ENCODE measurements at places on chromosomes 7 and 10.

GRCh38 chr7:33346055-33346454, 216.7 kb downstream of the BBS9 start:
- no peak for DNase-seq

DNA sequence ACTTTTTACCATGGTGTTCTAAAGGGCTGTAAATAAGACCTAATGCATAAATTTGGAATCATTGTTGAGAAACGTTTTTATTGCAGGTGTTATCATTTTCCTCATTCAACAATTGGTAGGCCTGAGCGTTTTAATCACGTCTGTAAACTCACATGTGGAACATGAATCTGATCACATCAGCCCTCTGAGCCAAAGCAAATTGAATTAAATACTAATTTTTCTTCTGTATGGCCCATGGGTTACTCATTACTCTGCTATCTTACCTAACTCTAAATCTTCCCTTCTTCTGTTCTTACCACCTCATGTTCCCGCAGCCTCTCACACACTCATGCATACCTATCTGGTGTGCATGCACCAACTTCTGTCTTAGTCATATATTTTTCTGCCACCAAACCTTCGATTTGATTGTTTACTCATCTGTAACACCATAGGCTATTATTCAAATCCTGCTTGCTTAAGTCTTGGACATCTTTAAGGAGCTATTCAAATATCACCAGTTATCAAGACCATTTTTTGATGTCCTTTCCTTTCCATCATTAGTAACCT, 82.3 kb downstream of the NXPH1 start:
- DNase-seq, result no peak

DNA sequence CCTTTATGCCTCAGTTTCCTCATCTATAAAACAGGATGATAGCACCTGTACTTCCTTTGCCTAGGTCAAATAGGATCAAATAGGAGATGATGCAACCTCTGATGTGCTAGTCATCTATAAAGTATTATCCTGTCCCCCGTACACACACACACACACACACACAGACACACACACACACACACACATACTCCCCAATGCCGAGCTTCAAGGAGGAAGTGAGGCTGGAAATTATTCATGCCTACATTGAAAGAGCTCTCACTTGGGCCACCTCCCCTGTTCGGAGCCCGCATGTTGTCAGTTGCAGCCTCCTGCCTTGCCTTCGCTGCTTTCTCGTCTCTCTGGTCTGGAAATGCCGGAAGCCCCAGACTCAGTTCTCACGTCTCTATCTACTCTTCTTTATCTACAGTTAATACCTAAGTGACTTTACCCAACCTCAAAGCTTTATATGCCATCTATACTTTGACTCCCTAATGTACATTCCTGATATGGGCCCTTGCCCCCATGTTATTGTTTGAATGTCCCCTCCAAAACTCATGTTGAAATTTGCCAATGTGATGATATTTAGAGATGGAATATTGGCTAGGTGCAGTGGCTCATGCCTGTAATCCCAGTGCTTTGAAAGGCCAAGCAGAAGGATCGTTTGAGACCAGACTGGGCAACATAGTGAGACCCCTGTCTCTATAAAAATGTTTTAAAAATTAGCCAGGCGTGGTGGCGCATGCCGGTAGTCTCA, 6.9 kb upstream of the UBE2H start:
- DNase-seq, result no peak

- no peak for DNase-seq
Measured at GRCh38 chr7:151410405-151411390, 860 bp upstream of the WDR86 start.

- DNase-seq, result peak; percentile 24
Measured at GRCh38 chr7:2037808-2038522, 194.8 kb downstream of the MAD1L1 start.

GRCh38 chr7:17236603-17237002, 61.8 kb upstream of the AHR start:
- no peak for DNase-seq

- DNase-seq, result no peak
Measured at GRCh38 chr10:8043569-8044306, 10.8 kb upstream of the GATA3 start.

DNA sequence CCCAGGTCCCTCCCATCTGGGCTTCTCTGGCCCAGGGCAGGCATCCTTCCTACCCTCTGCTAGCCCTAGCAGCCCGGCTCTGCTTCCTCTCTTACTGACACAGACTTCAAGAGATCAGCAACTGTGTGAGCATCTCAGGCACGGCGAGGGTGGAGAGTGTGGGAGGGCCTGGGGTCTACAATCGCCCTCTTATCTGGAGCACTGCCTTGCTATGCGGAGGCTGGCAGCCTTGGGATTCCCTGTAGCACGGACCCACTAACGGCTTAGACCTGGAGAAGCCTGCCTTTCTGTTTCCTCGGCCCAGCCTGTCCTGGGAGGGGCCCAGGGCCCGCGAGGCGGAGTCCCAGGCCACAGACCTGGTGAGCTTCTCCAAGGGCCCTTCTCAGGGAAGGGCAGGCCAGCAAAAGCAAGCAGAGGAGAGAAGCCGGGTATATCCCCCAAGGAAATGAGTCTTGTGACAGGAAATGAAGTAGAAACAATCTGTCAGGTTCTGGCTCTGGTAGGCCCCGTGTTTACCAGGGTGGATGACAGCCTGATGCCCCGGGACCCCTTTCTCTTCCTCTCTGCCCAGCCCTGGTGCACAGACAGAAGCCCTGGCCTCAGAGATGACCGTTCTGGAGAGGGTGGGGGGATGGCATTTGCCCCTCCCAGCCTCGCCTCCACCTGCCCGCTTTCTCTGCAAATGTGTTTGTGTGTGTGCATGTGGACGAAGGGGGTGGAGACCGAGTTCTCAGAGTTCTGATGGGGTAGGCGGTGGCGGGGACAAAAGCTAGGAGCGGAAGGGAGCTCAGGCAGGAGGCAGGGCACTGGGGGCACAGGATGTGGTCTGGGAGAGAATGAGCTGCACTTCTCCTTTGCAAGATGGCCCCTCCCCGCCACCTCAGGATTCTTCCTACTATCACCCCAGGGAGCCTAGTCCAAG, 2.5 kb downstream of the LRCH4 start:
- DNase-seq, result peak; percentile 35
